ENCODE measurements at places on chromosomes 6 and 20.
A peak's percentile ranks its signal among the peaks of the same experiment; 100 is the strongest.

GRCh38 chr6:90547991-90548390, 38.9 kb downstream of the MAP3K7 start:
- DNase-seq: no peak

DNA sequence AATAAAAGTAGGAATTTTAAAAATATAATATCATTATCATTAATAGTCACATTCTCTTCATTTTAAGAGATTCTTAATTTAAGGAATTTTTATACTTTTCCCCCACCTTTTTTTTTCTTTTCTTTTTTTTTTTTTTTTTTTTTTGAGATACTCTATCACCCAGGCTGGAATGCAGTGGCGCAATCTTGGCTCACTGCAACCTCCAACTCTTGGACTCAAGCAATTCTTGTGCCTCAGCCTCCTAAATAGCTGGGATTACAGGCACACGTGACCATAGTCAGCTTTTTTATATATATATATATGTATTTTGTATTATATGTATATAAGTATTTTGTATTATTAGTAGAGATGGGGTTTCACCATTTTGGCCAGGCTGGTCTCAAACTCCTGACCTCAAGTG, 457.7 kb downstream of the CDKAL1 start:
- no peak for DNase-seq

- DNase-seq: no peak
These were observed 50.1 kb downstream of the CTCFL start for GRCh38 chr20:57474816-57475215.

GRCh38 chr6:26309731-26310142, 55.3 kb upstream of the BTN3A2 start:
- DNase-seq: no peak

DNA sequence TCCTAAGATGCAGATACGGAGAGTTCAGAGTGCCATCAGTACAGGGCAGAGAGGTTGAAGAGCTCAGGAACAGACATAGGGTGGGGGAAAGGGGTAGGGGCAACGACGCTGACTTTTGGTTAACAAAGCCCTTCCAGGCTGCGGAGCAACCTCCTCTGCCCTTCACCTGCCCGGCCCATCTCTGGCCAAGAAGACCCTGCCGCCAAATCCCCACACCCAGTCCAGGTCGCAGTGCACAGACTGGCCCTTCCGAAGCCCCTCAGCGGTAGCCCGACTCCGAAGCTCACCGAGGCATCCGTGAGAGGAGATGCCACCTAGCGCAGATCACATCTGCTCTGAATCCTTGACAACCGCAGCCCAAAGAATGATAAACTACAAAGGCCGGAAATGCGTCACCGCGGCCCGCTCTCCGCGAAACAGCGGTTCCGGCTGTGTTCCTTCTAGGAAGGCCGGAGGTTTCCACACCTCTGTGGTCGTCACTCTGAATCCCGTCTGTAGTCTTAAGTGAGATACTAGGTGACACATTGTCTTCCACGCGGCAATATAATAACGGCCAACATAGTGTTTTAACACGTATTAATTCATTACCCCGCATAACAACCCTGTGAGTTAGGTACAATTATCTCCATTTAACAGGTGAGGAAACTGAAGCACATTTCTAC, at the start of gene ZSCAN23:
ZSCAN23 (minus strand) TSS at position 380 of the 662 bp plus-strand sequence. CDS start 7,225 bp downstream, outside the sequence.
- DNase-seq: peak; percentile 74

GRCh38 chr6:123215211-123215610, 219.2 kb downstream of the CLVS2 start:
- no peak for DNase-seq

DNA sequence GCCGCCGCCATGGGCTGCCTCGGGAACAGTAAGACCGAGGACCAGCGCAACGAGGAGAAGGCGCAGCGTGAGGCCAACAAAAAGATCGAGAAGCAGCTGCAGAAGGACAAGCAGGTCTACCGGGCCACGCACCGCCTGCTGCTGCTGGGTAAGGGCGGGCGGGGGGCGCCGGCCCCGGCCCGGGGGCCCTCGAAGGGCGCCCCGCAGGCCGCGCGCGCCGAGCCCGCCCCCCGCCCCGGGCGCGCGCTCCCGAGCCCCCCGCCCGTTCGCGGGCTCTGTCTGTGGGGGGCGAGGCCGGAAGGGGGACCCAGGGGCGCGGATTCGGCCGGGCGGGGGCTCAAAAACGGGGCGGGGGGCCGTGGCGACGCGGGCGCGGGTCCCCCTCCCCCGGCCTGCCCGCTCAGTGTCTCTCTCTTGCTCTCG, 39.2 kb downstream of the GNAS start:
- no peak for DNase-seq

DNA sequence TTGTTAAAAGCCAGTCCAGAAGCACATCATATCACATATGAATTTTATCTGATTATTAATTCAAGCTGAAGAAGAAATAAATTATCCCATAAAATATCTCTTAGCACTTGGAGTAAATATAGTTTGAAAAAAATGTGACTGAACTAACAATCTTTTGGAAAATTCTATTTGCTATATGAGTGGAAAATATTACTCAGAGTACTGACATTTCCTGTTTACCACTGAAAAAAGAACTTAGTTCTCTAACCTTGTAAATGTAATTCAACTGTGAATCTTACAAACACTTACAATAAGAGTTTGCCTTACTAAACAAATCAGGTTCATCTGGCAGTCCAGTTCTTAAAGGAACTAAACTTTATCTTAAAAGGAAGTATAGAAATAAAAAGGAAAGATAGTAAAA, 44.2 kb downstream of the MOXD1 start:
- no peak for DNase-seq

GRCh38 chr6:137258170-137258569, 39.0 kb upstream of the IFNGR1 start:
- DNase-seq: no peak

GRCh38 chr20:47397652-47398301, 41.3 kb upstream of the ZMYND8 start:
- DNase-seq: no peak

GRCh38 chr6:6230286-6230685, 90.2 kb downstream of the F13A1 start:
- no peak for DNase-seq

- no peak for DNase-seq
These were observed 485 bp upstream of the RTF2 start for GRCh38 chr20:56467968-56468315.

DNA sequence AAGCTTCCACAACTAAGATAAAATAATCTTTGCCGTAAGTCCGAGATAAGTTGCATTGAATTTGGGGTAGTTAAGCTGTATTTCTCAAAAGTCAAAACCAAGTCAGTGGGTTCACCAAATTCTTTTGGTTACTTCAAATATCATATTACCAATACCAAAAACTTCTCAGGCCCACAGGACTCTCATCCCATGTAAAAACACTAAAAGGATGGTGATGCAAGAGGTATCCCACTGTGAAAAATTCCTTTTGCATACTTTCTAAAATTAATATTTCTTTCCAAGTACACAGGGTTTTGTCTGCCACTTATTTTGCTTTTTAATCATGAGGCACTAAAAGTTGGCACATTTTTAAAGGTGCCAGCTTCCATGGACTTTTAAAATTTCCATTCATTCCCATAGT, 151.3 kb downstream of the GJA10 start:
- no peak for DNase-seq

GRCh38 chr20:34713194-34713943, 9.2 kb downstream of the TP53INP2 start:
- DNase-seq: peak; percentile 91

- no peak for DNase-seq
These were observed 8.3 kb downstream of the APOBEC2 start for GRCh38 chr6:41061196-41061726.

- peak; percentile 67 for DNase-seq
These were observed 79.8 kb downstream of the NFATC2 start for GRCh38 chr20:51462566-51463276.

DNA sequence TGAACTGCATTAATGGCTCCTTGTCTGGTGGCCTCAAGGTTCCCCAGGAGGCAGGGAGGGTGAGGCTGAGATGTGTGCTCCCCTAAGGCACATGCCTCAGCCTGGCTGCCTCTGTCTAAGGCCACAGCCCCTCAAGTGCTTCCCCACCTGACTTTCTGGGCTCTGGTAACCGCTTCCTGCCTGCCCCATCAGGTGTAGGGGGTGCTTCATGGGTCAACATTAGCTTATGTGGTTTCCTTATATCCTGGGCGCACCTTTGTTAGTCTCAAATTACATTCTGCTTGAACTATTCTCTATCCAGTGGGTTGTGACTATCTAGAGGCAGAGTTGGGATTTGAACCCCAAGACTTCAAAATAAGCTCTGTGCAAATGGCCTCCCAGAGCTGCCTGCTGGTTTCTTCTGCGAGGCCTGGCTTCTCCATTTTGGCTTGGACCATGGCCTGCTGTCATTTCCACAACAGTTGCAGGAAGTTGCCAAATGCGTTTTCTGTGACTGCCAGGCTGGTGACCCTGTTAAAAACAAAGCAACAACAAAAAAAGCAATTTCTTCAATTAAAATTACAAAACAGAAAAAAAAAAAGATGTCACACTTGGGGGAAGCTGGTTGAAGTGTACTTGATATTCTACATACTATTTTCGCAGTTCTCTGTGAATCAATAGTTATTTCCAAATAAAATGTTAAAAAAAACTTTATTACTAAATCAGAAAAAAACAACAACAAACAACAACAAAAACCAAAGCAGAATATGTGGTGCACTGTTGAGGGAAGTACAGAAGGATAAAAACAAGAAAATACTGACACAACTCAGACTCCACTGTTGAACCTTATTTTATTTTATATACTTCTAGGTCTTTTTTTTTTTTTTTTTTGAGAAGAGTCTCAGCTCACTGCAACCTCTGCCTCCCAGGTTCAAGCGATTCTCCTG, 20.0 kb upstream of the ZNFX1 start:
- DNase-seq: no peak

- DNase-seq: no peak
These were observed 260.0 kb downstream of the FARS2 start for GRCh38 chr6:5521322-5521721.

GRCh38 chr20:4454111-4454510, 267.6 kb upstream of the PRND start:
- DNase-seq: no peak

- no peak for DNase-seq
These were observed 97.7 kb upstream of the KCNQ5 start for GRCh38 chr6:72524011-72524645.

GRCh38 chr20:47785854-47786764, 828 bp upstream of the SULF2 start:
- DNase-seq: peak; percentile 65

- no peak for DNase-seq
These were observed 23.2 kb downstream of the MAP3K5 start for GRCh38 chr6:136769124-136769523.

- no peak for DNase-seq
These were observed 618.0 kb downstream of the PRKN start for GRCh38 chr6:162109480-162110050.

GRCh38 chr6:14038467-14039437, 78.8 kb upstream of the CD83 start:
- DNase-seq: no peak

GRCh38 chr6:52416629-52417151, 3.5 kb upstream of the EFHC1 start:
- DNase-seq: peak; percentile 69

DNA sequence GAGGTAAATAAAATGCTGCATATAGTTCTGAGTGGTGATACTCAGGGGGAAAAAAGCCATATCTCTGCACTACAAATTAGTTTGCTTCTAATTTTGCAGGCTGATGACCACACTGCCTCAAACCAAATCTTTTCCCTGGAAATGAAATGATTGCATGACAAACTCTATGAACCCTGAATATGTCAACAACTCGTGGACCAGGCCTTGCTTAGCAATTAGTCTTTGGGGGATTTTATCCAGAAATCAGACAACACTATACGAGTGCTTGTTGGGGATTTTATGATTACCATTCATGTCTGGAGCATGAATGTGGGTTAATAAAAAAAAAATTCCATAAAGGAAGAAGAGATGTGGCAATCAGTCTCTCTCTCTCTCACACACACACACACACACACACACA, 42.0 kb downstream of the SOBP start:
- no peak for DNase-seq

DNA sequence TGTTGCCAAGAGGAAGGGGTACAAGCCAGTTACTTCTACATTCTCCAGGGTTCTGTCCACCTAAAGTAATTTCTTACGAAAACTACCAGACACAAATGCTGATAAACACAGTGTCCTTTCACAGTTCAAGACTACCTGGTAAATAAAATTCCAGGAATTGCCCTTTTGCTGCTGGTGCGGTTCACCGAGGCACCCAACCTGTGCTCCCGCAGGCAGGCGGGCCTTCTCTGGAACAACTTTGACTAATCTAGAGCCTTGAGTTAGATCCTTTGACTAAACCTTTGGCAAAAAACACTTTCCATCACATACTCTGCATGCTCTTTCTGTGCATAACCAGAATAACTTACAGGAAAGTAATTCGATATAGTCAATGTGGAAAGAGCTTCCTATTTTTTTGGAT, 107.0 kb downstream of the HUS1B start:
- no peak for DNase-seq

- DNase-seq: no peak
These were observed 119.9 kb downstream of the RNF144B start for GRCh38 chr6:18507018-18507415.

- DNase-seq: no peak
These were observed 570 bp upstream of the ANKS1A start for GRCh38 chr6:34888514-34888856.

GRCh38 chr6:85680388-85680787, 37.7 kb upstream of the SYNCRIP start:
- DNase-seq: no peak

GRCh38 chr6:13851330-13851729, 37.0 kb upstream of the MCUR1 start:
- no peak for DNase-seq

DNA sequence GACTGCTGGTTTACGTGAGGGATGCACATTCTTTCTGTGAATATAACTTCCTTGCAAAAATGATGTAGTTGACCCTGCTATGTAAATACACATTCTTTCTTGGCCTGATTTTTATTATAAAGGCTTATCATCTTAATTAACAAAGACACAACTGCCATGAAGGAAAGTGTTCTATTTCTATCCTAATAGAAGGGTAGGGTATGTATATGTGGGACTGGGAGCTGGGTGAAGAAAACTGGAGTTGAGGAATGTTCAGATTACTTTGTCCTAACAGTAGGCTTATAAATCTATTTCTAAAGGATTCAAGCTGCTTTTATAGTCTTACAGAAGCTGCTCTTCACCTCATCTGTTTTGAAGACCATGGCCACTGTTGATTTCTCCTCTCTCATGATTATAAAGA, 76.5 kb upstream of the RGS17 start:
- DNase-seq: no peak
